ENCODE measurements at places on chromosomes 3 and 15.

DNA sequence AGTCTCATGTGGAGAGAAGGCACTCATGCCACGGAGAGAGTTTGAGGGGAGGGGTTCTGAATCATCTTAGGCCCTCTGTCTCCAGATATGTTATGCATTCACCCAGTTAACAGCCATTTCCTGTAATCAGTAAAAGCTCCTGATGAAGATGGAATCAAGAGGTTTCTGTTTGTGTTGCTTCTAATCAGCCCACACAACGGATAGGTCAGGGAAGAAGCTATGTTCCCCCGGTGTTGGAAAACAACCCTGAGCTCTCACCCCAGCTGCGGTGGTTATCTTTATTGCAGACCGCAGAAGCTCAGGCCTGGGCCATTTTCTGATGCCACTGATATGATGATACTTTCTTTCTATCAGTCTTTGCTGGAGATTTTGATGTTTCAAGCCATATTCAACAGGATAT, 338.5 kb upstream of the ONECUT1 start:
- no peak for DNase-seq

DNA sequence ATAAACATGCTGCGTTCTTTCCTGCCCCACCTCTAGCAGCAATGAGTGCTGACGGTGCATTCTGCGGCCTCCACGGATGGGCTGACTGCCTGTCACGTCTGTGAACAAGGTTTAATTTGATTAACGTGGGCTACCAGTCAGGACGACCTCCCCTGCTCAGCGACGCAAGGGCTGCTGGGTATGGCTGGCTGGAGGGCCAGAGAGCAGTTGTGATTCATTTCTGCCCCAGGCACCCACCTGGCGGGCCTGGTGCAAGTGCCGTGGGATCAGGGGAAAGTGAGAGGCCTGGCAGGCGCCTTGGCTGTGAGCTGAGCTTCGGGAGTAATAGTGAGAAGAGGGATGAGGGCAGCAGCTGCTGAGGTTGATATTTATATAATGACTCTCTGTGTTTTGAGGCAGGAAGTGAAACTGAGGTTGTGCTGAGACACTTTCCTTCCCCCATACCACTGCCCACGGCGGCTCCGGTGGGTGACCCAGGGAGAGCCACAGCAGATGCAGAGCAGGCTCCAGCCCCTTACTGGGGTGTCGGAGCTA, 190.4 kb upstream of the BCL6 start:
- DNase-seq, result peak; percentile 60

DNA sequence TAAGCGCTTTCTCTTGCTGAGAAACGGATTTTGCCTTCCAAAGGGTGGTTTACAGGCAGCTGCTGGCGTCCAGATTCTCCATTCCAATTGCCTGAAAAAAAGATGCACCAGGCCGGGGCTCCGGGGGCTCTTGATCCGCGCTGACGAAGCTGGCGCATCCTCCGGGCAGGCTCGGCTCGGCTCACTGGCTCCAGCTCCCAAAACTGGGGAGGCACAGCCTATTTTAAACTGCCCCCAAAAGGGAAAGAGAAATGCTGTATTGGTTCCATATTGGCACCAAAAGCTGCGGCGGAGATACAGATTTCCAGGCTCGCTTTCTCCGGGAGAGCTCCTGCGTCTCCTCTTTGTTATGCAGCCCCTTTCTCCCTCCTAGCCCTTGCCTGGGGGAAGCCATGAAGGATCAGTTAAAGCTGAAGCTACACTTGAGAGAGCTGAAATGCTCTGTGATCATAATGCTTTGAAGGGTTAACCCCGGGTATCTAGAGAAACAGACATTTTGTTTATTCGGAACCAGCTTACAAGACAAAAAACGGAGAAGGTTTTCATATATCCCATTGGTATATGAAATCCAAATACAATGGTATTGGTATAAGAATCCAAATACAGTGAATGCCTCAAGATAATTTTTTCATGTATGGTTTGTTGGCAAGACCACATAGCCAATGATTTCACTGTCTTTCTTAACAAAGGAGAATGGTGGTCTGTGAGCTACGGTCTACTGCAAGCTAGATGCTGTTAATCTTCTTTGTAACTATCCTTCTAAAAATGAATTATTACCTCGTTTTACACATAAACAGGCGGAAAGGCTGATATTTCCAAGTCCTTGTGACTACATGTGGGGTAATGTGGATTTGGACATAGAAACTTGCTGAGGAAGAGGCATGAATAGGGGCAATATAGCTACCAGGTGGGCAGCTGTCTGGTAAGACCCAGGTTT, 693 bp downstream of the CD200 start:
- DNase-seq, result no peak

DNA sequence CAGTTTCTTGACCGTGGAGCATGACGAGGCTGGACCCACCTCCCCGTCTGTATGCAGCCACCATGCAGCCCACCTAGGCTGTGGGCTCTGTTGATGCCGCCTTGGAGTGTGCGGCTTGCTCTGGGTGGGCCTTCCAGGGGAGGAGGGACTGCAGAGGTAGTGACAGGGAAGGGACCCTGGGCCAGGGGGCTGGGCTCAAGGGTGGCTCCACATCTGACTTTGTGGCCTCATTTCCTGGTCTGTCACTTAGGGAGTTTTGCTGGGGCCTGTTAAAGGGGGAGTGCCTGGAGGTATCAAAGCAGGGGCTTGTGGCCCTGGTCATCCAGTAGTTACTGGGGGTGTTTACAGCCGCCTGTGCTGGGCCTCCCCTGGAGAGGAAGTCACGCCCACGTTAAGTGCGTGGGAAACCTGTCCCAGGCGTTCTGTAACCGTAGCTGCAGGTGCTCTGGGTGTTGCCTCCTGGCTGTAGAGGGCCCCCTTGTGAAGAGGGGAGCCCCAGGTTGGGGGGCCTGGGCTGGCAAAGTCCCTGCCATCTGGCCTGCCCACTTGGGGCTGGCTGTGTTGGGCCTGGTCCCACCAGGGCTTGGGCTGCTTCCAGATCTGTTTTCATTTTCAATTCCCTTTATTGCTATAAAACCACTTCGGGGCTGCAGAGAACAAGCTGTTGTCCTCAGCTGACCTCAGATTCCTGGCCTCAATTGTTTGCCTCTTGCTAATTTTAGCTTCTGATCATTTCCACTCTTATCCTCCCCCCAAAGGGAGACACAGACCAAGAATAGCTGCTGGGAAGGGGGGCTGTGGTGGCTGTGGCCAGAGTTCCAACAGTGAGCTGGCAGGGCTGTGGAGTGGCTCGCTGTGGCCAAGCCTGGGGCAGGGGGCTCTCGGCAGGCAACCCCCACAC, 26.5 kb downstream of the KLF13 start:
- peak; percentile 29 for DNase-seq

GRCh38 chr3:123799544-123800361, 84.4 kb downstream of the MYLK start:
- no peak for DNase-seq

DNA sequence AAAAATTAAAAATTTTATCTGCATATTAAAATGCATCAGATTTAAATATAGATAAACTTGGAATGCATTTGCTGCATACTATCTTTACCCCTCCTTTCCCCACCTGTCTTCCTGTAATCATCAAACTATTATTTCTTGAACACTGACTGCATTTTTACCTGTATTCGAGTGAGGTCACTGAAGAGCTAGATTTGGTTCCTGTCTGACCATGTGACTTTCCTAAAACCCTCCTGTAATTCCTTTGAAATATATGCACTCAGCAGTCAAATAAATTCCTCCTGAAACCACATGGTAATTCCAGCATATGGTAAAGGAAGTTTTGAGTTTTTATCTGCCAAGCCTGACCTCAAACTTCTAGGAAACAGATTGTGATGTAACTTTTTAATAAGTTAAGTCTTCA, 445.6 kb upstream of the FRG2C start:
- no peak for DNase-seq

DNA sequence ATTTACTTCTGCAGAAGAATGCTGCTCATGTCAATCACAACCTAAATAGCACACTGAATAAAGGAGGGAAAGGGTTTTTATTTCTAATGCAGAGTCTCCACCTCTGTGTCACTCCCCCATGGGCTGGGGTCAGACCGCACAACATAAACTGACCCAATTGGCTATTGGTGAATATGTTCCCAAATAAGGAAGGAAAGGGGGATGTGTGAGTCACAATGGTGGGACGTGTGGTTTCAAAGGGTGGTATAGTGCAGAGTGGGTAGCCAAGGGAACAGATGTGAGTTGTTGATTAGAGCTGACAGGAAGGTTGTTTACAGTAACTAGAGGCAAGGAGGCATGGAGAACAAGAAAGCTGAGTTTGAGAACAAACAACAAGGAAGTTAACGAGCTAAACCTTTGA, 491.8 kb downstream of the ZPLD1 start:
- DNase-seq, result no peak

- DNase-seq, result no peak
Measured at GRCh38 chr15:100109486-100110035, 232.2 kb downstream of the ADAMTS17 start.
